Natural killer cell (primary cell): ENCODE measurements at places on chromosomes 7 and 10.

GRCh38 chr7:48183965-48184364 lies 12.7 kb downstream of the ABCA13 start:
- no peak overlapping the region for H3K4me3 ChIP-seq
- H3K27ac ChIP-seq: no peak overlapping the region
- H3K36me3 ChIP-seq: no peaks in the 10 kb centered on the region

- H3K27me3 ChIP-seq: peaks cover 13% of the 10 kb centered on the region
- no peak within 1 kb of the TSS for H3K4me3 ChIP-seq
- H3K4me1 ChIP-seq: peaks cover 11% of the 10 kb centered on the region
- no peak for DNase-seq
- no peak within 1 kb of the TSS for H3K27ac ChIP-seq
Observed at GRCh38 chr10:61452655-61453641, at the start of gene TMEM26. Gene TMEM26 (minus strand): TSS chr10:61453381. CDS start chr10:61453081, 300 bp downstream.

DNA sequence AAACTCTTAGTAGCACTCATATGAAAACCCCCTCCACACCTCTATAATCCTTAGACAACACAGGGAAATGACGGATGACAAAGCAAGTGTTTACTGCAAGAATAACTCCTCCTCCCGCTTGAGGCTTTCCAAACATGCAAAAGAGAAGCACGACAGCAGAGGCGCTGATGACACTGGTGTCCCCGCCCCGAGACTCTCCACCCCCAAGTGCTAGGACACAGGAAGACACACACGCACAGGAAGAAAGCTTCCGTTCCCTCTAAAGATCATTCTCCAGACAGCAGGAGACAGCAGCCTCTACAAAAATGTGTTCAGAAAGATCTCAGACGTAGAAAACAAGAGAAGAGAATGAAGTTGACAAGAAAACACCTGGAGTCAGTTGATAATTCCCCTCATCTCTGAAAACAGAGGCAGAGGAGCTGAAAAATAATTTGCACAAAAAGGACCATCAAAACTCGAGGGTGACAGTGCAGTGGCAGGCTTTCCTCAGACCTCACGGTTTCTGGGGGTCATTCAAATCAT lies 90.2 kb downstream of the DLG5 start:
- DNase-seq: peak; percentile 92
- no peaks in the 10 kb centered on the region for H3K27me3 ChIP-seq
- H3K4me3 ChIP-seq: no peak overlapping the region
- H3K36me3 ChIP-seq: peaks cover 31% of the 10 kb centered on the region
- peaks cover 39% of the 10 kb centered on the region for H3K4me1 ChIP-seq

DNA sequence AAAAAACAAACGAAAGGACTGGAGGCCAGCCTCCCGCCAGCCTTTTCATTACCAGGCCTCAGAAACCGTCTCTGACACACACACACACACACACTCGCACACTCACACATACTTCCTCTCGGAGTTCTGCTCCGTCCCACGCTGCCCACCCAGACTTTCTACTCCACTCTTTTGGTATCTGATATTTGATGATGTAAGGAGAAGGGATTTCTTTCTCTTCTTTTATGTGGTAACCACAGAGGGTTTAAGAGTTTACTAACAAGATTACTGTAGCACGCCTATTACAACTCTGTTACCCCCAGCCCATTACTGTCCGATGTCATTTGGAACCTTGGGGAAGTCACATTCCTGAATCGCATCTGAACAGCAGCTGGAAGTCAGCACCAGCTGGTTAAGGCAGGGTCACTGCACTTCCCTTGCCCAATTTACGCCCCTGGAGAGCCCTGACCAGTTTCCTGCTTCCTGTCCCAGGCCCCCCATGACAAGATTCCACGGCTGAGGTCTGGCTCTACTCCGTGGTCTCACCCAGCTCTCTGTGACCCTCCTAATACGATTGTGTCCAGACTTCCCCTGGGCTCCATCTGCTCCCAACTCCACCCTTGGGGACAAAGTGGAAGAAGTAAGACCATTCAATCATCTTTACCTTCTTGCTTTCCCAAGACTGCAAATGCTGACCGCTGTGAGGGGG lies 1.1 kb downstream of the DENND2A start:
- peak; percentile 23 for DNase-seq
- H3K36me3 ChIP-seq: no peaks in the 10 kb centered on the region
- H3K4me1 ChIP-seq: peaks cover 17% of the 10 kb centered on the region
- H3K4me3 ChIP-seq: peak overlapping the region; percentile 10
- H3K27ac ChIP-seq: no peak overlapping the region

DNA sequence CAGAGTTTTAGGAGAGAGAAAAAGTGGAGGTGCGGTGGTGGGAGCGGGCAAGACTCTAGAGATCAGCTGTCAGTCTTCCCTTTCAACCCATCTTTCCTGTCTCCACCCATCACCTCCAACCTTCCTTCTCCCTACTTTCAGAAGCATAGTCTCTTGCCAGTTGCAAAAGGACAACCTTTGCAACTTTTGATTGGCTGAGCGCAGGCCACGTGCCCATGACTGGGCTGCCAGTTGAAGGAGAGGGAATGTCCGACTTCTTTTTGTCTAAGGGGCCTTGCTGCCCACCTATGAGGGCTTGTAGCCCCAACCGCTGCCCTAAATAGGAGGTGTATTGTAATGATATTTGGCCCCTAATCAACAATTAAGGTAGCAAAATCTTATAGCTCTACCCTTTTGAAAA lies 12.6 kb downstream of the CYP26A1 start:
- no peak overlapping the region for H3K4me3 ChIP-seq
- no peak overlapping the region for H3K27ac ChIP-seq
- H3K4me1 ChIP-seq: no peaks in the 10 kb centered on the region
- no peaks in the 10 kb centered on the region for H3K36me3 ChIP-seq
- H3K27me3 ChIP-seq: no peaks in the 10 kb centered on the region

DNA sequence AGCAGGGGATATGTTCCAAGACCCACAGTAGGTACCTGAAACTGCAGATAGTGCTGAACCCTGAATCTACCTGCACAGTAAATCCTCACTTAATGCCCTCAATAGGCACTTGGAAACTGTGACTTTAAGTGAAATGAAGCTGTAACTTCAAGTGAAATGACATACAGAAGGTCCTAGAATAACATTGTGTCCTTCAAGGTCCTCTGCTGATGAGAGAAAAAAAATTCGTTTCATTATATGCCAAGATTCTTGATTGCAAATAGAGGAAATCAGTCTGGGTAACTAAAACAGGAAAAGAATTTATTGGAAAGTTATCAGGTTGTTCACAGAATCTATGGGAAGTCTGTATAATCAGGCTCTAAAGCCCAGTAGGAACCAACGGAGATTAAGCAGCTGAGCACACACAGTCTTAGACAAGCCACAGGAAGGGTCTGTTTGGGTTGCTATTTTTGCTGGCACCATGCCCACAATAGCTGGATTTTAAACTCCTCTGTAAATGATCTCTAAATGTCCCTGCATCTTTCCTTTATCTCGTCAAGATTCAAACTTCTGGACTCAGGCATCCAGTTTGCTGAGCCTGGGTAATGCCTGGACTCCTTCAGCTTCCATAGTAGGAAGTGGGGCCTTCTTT lies 57.5 kb downstream of the EXOC4 start:
- peaks cover 33% of the 10 kb centered on the region for H3K36me3 ChIP-seq
- H3K4me1 ChIP-seq: no peaks in the 10 kb centered on the region
- H3K27me3 ChIP-seq: no peaks in the 10 kb centered on the region

- no peak overlapping the region for H3K27ac ChIP-seq
- H3K27me3 ChIP-seq: peaks cover 3% of the 10 kb centered on the region
- no peak overlapping the region for H3K4me3 ChIP-seq
- peak; percentile 13 for DNase-seq
- no peaks in the 10 kb centered on the region for H3K4me1 ChIP-seq
- no peaks in the 10 kb centered on the region for H3K36me3 ChIP-seq
Observed at GRCh38 chr7:95527033-95527775, 41.5 kb downstream of the ASB4 start.

GRCh38 chr10:119665901-119666708 lies 14.9 kb downstream of the BAG3 start:
- H3K36me3 ChIP-seq: no peaks in the 10 kb centered on the region
- H3K27ac ChIP-seq: no peak overlapping the region
- no peaks in the 10 kb centered on the region for H3K27me3 ChIP-seq
- H3K4me1 ChIP-seq: peaks cover 11% of the 10 kb centered on the region

DNA sequence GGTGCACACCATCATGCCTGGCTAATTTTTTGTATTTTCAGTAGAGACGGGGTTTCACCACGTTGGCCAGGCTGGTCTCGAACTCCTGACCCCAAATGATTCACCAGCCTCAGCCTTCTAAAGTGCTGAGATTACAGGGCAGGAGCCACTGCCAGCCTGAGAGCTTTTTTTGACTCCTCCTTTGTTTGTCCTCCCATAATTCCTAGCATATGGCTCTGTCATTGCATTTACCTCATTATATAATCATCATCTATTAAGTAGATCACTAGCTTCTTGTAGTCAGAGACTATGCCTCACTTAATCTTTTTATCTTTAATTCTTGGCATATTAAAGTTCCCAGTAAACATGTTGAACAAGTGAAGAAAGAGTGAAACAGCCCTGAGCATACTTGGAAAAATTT lies 82.1 kb downstream of the CPEB3 start:
- no peak overlapping the region for H3K4me3 ChIP-seq
- H3K36me3 ChIP-seq: no peaks in the 10 kb centered on the region
- H3K4me1 ChIP-seq: peaks cover 7% of the 10 kb centered on the region
- H3K27ac ChIP-seq: no peak overlapping the region
- no peaks in the 10 kb centered on the region for H3K27me3 ChIP-seq

- H3K27me3 ChIP-seq: peaks cover 10% of the 10 kb centered on the region
- H3K4me3 ChIP-seq: no peak overlapping the region
- no peaks in the 10 kb centered on the region for H3K36me3 ChIP-seq
- H3K27ac ChIP-seq: no peak overlapping the region
- no peaks in the 10 kb centered on the region for H3K4me1 ChIP-seq
Observed at GRCh38 chr10:77636967-77637531, 559 bp downstream of the KCNMA1 start.

DNA sequence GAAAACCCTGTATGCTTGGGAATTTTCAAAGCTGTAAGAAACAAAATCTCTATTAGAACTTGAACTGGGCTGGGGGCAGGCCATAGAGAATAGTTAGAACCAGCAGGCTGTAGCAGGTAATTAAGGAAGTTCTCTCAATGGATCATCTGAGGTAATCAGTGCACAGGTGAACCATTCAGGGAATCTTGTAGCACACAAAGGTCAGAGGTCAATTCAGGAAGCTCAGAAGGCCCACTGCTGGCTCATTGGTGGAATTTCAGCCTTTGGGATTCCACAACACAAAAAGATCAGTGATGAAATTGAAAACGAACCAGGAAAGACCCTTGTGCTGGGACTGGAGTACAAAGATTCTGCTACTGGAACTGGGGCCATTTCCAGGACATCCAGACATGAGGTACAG lies 82.0 kb downstream of the TMEM168 start:
- H3K4me3 ChIP-seq: no peak overlapping the region
- H3K27me3 ChIP-seq: no peaks in the 10 kb centered on the region
- H3K4me1 ChIP-seq: no peaks in the 10 kb centered on the region
- no peak overlapping the region for H3K27ac ChIP-seq
- DNase-seq: no peak

GRCh38 chr7:79403451-79403850 lies 50.0 kb downstream of the MAGI2 start:
- no peak overlapping the region for H3K27ac ChIP-seq
- no peak overlapping the region for H3K4me3 ChIP-seq
- no peaks in the 10 kb centered on the region for H3K27me3 ChIP-seq
- no peaks in the 10 kb centered on the region for H3K36me3 ChIP-seq
- H3K4me1 ChIP-seq: no peaks in the 10 kb centered on the region
- no peak for DNase-seq

DNA sequence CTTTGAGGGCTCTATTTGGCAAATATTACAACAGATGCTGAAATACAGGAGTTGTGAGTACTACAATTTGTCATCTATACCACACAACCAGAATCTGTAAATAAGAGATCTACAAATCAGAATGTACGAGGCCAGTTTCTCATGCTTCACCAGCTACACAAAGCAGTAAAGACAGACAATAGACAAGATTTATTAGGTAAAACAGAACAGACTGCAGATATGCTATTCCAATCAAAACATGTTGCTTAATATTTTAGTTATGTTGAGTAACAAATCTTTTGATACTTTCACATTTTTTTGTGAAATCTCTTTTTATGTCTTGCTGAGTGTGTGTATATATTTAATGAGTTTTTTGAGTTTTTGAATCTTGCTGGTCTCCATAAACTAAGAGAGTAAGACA lies 109.1 kb downstream of the CHCHD3 start:
- no peak for DNase-seq
- H3K36me3 ChIP-seq: peaks cover 8% of the 10 kb centered on the region
- no peaks in the 10 kb centered on the region for H3K27me3 ChIP-seq
- H3K27ac ChIP-seq: no peak overlapping the region
- no peaks in the 10 kb centered on the region for H3K4me1 ChIP-seq
